ENCODE measurements at places on chromosomes 6 and 20. TPM values are rescaled to one million over a fixed set of nuclear protein-coding genes. Genes with fewer than 3 reads are reported as not detected.

DNA sequence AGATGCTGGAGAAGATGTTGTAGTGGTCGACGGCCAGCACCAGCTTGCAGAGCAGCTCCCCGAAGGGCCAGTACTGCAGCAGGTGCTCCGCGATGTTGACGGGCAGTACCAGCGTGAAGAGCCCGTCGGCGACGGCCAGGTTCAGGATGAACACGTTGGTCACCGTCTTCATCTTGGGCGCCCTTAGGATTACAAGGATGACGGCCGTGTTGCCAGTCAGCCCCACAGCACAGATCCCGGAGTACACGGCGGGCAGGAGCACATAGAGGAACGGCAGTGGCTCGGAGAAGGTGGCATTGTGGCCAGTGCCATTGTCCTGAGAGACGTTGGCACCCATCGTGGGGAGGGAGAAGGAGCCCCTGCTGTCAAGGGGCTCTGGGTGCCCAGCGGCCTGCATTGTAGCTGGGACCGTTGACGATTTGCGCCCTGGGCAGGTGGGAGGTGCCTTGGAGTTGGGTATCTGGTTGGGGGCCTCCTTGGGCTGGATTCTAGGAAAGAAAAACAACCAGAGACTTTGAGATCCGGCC, 867 bp downstream of the NPBWR2 start:
- no peaks in the 10 kb centered on the region for H3K36me3 ChIP-seq
- no peak overlapping the region for H3K27ac ChIP-seq
- H3K4me3 ChIP-seq: no peak overlapping the region
- DNase-seq: no peak
- peaks cover 4% of the 10 kb centered on the region for H3K27me3 ChIP-seq

- H3K36me3 ChIP-seq: peaks cover 2% of the 10 kb centered on the region
- no peaks in the 10 kb centered on the region for H3K4me1 ChIP-seq
- DNase-seq: peak; percentile 27
- no peak overlapping the region for H3K27ac ChIP-seq
- H3K27me3 ChIP-seq: no peaks in the 10 kb centered on the region
Observed at GRCh38 chr20:272718-273117, 15.2 kb downstream of the DEFB132 start.

Gene C6orf62
- total RNA-seq: 46.5 TPM

GRCh38 chr6:163793011-163793983, 378.8 kb downstream of the QKI start:
- H3K4me3 ChIP-seq: no peak overlapping the region
- H3K36me3 ChIP-seq: no peaks in the 10 kb centered on the region
- no peaks in the 10 kb centered on the region for H3K4me1 ChIP-seq
- no peak overlapping the region for H3K27ac ChIP-seq
- no peaks in the 10 kb centered on the region for H3K27me3 ChIP-seq
- DNase-seq: no peak

DNA sequence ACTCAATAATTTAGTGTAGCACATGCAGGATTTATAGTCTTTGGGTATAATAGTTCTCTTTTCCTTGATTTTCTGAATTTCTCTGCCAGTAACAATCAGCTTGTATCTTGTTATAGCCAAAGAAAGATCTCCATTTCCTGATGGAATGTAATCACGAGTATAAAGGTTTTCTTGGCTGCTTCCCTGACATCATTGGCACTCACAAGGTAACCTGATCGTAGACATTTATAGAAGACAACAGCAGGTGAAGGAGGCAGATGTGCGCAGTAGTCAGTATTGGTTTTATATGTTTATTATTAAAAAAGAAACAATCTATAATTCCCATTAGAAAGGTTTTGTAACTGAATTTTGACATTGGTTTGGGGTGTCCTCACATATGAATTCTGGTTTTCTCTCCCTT, 44.3 kb upstream of the SYNJ2 start:
- H3K4me3 ChIP-seq: no peak overlapping the region
- H3K36me3 ChIP-seq: peaks cover 41% of the 10 kb centered on the region
- no peaks in the 10 kb centered on the region for H3K27me3 ChIP-seq
- H3K4me1 ChIP-seq: peaks cover 10% of the 10 kb centered on the region
